ENCODE measurements at places on chromosomes 1 and 21.

DNA sequence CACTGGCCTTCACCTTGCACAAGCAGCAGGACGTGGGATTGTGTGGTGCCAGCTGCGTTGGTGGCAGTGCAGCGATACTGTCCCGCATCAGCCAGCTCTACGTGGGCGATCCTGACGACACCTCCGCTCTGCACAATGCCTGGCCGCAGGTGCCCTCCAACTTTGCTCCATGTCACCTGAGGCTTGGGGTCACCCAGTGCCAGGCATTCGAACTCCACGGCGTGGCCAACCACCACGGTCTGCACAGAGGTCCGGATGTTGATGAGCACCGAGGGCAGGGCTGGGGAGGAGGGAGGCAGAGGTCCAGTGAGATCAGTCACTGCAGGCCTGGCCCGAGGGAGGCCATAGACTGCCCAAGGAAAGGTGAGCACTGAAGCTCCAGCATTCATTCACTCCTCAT, 22.6 kb downstream of the LDLRAD2 start:
- no peak for DNase-seq

- DNase-seq: no peak
Observed at GRCh38 chr1:193588311-193589082, 402.1 kb upstream of the B3GALT2 start.

GRCh38 chr1:173048621-173049321, 2.0 kb downstream of the TNFSF18 start:
- DNase-seq: no peak

GRCh38 chr21:36913247-36914169, 53.0 kb downstream of the HLCS start:
- DNase-seq: no peak

GRCh38 chr1:118300808-118301207, 115.8 kb upstream of the SPAG17 start:
- DNase-seq: no peak

DNA sequence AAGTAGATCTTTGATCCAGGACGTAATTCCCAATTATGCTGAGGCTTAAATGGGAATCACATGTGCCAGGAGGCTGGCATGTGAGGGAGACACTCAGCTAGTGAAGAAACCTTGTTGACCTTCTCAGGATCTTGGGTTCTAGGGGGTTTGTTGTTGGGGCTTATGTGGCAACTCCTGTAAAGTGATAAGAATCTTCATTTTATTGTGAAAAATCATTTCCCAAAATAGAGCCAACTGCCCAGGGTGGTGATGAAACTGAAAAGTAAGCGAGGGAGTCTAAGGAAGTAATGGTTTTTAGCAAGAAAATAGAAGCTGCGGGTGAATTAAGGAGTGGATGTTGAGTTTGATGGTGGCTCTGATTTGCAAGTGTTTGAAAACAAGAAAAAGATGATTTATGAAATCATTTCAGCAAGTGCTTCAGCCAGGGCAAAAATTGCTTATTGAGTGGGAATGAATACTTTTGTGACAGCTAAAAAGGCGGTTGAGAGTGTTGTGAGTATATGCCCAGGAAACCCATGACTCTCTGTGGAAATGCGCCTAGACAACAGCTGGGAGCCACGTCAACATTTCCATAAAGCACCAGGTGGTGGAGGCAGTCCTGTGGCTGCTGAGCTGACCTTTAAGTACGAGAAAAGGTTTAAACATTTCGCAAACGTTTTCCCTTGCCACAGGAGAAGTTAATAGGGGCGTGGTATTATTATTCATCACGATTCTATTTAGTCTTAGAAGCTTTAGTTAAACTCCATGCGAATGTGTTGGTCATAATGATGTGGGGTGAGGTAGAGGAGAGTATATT, 102.7 kb downstream of the HMGB4 start:
- DNase-seq: no peak

DNA sequence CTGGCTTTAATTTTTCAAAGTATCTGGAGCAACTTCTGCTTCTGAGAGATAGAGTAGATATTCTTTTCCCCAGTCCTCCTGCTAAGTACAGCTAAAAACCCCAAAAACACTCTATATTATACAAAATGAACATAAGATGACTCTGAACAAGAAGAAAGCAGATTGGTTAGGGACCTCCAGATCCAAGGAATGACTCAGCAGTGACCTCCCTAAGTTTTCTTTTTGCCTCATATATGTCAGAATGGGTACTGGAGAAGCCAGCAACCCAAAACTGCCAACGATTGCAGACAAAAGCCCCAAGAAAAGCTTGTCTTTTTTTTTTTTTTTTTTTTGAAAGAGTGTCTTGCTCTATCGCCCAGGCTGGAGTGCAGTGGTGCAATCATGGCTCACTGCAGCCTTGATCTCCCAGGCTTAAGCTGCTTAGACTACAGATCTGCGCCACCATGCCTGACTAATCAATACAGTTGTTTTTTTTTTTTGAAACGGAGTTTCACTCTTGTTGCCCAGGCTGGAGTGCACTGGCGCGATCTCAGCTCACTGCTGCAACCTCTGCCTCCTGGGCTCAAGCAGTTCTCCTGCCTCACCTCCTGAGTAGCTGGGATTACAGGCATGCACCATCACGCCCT, 22.7 kb downstream of the NDUFS5 start:
- no peak for DNase-seq

DNA sequence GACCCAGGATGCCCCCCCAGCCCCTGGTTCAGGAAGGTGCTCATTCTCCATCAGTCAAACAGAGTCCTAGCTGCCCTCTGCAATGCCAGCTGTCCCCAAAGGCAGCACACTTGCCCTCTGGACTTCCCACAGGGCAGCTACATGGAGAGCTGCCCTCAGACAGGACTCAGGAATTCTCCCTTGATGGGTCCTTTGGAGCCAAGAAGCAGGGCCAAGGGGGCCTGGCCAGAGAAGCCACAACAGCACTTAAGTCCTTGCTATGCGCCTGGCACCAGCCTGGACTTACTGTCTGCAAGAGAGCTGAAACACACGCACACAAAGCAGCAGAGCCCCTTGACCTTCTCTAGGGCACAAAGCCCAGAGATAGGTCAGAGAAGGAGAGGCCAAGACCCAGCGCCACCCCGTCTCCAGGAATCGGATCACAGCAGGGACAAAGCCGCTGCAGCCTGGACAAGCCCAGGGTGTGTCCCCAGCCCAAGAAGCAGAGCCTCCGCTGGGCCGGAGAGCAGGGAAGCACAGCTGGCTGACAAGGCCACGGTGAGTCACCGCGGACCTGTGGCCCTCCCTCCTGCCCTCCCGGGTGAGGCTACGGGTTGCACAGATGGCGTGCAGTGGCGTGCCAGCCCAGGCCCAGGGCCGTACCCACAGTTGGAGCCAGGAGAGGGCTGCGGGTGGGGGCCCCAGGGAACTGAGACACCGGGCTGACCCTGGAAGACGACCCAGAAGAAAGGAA, 1.7 kb downstream of the WNT9A start:
- no peak for DNase-seq

DNA sequence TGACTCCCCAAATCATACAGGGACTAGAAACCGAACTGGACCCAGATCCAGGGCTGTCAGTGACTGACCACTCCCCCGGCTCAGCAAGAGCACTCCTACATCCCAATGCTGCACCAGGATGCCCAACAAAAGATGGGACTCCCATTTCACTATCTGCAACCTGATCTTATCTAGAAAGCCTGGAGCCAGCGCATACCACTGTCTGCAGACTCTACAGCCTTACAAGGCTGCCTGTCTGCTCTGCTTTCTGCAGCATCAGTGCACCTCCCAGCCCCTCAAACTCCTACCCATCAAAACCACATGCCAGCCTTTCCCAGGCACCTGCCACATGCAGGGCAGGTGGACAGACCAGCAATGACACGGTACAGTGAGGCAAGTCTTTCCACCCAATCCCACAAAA, 52.2 kb downstream of the SSBP3 start:
- DNase-seq: no peak

DNA sequence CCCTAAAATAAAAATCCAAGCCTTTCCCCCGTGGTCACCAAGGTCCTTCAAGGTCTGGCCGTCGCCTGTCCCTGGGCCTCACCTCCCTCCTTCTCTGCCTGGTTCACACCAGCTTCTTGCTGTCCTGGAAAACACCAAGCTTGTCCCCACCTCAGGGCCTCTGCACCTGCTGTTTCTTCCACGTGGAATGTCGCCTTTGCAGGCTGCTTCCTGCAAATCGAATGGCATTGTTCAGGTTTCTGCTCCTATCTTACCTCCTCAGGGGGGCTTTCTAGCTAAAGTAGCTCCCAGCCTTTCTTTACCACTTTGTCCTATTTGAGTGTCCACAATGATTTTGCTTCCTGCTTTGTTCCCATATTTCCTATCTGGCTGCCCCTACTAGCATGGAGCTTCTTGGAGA, 3.3 kb upstream of the CASZ1 start:
- DNase-seq: no peak

GRCh38 chr1:175448467-175448866, 255.9 kb upstream of the KIAA0040 start:
- no peak for DNase-seq

DNA sequence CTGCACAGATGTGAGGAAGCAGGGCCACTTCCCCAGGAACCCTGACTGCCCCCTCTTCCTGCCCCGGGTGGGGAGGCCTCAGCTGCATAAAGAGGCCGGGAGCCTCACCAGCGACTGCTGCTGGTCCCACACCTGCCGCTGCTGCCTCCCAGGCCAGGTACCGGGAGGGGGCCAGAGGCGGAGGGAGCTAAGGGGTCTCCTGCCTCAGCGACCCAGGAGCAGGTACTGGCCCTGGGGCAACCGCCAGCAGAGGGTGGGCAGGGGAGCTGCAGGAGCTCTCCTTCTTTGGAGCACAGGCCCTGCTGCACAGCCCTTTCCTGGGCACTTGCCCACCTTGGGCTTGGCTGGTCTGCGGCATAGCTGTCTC, 6.8 kb downstream of the GJC2 start:
- no peak for DNase-seq

DNA sequence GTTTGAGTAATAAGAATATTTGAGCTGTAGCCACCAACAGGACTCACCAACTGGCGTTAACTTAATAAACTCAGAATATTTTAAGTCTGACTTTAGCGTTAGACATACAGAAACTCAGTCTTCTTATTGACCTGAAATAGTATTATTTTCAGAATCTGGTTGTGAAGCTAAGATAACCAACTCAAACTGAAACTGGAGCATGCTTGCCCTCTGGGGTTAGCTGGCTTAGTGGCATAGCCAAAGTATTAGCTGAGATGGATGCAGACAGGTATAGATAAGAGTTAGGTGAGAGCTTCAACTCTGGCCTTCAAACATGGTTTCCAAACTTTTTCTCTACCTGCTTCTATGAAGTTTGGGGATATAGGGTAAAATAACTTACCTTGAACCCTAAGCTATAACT, 40.5 kb downstream of the AMY1C start:
- DNase-seq: no peak

DNA sequence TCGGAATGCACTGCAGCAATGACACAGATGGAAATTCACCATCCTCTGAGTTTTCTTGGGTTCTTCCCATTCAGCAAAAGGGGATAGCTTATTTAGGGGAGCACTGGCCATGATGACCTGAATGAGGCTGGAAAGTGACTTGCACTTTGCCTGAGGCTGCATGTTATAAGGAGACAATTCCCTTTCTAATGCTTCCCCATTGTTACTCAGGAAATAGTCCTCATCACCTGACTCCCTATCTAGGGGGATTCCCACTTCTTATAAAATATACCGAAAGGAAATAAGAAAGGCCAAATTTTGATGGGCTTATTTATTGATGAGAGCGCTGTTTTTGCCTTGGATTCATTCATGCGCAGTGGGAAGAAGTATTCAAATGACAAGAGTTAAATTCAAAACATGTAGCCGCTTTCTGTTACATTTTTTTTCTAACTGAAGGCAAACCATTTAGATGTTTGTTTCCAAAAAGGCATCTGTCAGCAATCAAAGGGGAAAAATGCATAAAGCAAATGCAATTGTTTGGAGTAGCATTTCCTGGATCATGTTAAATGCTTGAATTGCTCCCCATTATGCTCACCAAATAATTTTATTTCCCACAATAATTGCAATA, 220.3 kb upstream of the NFIA start:
- no peak for DNase-seq

DNA sequence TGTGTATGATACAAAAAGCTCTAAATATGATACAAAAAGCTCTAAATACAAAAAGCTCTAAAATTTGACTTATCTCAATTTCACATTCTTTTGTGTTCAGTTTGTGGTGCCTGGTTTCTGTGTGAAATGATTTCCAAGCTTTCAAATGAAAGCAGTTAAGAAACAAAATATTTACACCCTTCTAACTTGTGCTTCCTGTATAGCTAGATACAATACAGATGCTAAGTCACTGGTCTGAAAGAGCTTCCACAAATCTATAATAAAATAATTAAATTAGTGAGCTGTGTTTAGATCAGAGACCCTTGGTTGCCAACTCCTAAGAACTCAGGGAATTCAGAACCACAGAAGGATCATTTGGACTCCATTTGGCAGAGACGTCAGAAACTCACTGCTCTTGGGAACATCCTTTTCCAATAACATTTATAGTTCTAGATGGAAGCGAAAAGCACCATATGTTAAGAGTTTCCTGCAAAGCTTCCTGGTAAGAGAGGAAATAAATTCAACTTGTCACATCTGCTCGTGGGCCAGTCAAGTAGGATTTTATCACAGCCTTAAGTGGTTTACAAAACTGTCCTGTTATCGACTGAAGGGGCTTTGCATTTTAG, 1079.1 kb downstream of the ADGRL2 start:
- no peak for DNase-seq

DNA sequence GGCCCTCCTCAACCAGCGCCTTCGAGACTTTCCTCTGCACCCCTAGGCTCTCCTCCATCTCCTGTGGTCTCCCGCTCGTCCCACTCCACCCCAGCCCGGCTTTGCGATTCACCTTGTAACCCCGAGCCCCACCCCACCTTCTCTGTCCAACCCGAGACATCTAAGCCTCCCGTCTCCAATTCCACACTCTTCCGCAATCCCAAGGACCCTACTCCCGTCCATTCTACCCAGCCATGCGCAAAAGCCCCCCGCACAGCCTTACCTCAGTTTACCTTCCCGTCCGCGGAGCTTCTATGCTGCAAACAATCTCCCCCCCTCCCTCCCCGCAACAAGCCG, 174 bp downstream of the SH3BP5L start:
- DNase-seq: no peak

GRCh38 chr1:159987186-159987585, 33.1 kb upstream of the SLAMF9 start:
- DNase-seq: no peak

GRCh38 chr1:171864308-171864707, 23.0 kb downstream of the DNM3 start:
- no peak for DNase-seq

GRCh38 chr1:19009126-19009881, 52.8 kb upstream of the IFFO2 start:
- DNase-seq: no peak

DNA sequence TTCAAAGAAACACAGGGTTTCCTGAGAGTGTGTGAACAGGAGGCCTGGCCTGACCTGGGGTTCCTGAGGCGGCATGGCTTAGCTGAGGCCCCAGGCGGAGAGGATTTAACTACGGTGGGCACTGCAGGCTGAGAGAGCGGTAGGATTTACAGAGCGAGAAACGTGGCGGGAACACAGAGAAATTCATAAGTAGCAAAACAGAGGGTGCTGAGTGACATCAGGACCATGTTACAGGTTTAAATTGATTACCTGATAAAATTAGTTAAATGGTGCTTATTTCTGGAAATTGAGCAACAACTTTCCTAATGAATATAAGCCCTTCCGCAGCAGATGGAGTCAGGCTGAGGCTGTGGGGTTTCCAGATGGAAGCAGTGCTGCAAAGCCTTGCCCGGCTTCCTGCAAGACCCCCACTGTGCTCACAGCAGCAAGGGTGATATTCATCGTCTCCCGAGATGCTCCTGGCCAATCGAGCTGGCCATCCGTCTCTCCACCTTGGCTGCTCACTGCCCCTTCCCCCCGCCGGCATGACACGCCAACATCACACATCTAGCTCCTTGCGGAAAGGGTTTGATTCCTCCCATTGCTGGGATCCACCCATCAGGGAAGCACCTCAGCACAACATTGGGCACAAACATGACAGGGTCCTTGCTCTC, 69.4 kb upstream of the MORC3 start:
- DNase-seq: no peak

Data from activated naive CD4-positive, alpha-beta T cell (primary cell).